Fibroblast of gingiva (primary cell): ENCODE measurements at places on chromosomes 1 and 21.

DNA sequence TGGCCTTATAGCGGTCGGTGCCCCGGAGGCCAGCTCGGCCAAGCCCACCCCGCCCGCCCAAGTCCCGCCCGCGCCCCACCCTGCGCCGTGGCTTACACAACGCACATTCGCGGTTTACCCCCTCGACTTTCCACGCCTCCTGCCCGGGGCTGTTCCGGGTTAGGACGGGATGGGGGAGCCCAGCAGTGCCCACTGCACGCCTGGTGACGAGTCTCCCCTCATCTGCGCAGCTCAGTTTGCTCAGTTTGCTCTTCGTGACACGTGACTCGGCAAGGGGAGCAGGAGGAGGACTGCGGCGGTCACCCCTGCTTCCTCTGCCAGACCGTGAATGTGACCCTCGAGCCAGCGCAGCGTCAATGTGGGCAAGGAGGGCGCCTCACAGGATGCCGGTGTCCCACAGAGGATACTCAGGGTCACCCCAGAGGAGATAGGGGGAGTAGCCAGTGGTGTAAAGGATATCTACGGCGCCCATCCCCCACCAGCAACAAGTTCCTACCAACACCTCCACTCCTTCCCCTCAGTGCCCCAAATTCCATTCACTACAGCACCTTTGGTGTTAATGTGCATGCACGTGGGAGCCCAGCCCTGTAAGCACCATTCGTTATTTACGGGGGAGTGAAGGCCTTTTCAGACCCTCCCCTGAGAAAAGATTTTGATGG, 350 bp upstream of the S100A6 start:
- DNase-seq = peak; percentile 94

DNA sequence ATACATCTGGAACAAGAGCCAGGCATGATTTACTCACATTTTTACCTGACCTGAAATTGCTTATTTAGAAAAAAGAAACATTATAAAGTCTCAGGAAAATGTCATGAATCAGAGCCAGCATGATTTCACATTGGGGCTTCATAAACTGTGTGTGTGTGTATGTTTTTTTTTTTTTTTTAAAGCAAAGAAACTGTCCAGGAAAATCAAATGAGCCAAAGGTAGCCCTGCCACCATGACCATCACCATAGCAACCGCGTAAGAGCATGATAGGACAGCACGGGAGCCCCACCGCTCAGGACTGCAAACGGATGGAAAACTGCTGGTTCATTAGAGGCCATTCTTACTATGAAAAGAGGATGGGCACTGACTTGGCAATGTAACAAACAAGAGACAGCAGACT, 139.2 kb downstream of the NTMT2 start:
- no peak for DNase-seq

GRCh38 chr1:180881806-180882509, 30.7 kb upstream of the KIAA1614 start:
- peak; percentile 54 for DNase-seq

- DNase-seq = peak; percentile 52
These were observed 577 bp downstream of the IKBKE start for GRCh38 chr1:206470692-206471414.

DNA sequence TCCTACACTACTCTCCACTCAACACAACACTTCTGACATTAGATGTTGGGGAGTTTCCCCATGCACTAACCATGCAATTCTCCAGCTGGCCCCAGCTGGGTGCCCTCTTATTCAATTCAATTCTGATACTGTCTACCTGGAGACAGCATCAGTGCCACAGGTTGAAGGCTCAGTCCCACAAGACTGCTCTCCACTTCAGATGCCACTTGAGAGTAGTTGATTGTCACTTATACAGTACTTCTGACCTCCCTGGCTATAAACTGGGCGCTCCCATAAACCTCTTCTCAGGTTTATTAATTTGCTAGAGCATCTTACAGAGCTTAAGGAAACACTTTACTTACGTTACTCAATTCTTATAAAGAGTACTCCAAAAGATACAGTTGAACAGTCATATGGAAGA, 442.3 kb downstream of the LRRIQ3 start:
- DNase-seq = no peak

- no peak for DNase-seq
These were observed 228.5 kb upstream of the JUN start for GRCh38 chr1:59012378-59012777.

GRCh38 chr1:184160236-184160635, 108.7 kb downstream of the TSEN15 start:
- DNase-seq = no peak

GRCh38 chr1:183983371-183984105, 54.0 kb downstream of the COLGALT2 start:
- peak; percentile 15 for DNase-seq

- peak; percentile 16 for DNase-seq
These were observed 108.0 kb downstream of the LBR start for GRCh38 chr1:225319871-225320270.

DNA sequence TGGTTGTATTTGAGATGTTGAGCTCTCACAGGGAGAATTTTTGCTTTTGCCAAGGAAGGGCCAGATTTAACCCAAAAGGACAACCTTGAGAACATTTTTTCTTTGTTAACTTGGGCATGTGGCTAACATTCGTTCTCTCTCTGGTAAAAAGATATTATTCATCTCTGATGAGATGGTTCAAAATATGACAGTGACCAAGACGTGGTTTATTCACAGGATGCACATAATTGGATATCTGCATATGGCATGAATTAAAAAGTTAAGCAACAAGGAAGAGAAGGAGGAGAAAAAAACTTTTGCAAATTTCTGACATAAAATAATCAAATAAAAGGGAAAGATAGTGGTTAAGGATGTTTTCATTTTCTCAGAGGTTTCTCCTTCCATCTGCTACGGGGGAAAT, 43.1 kb upstream of the BCL10 start:
- DNase-seq = peak; percentile 83

DNA sequence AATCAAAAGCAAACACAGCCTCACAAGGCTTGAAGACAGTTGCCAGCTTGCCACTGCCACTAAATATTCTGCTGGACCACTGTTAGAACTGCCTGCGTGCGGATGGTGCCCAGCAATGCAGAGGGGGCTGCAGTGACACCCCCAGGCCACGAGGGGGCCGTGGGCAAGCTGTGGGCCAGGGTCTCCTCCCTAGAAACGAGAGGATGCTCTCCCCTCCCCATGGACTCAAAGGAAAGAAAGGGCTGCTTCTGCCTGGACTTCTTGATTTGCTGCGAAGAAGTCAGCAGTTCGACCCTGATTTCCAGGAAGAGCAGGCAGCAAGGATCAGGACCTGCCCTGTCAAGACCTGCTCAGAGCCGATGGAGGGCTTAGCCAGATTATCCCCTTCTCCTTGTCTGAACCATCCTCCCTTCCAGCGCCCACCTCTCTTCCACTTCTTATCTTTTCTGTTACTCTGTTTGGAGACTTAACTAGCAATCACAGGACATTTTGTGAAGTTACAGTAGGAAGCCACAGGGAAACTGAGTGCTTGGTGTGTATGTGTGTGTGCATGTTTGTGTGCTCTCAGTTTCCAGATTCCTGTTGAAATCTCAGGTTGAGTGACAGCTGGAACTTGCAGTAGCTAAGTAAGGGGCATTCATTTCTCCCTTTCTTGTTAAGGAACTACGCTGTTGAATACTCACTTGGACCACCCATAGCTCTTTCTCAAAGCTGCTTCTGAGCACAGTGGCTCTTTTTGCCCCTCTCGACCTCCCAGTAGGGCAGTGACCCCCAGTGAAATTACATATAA, 2.7 kb downstream of the MAN1C1 start:
- DNase-seq = peak; percentile 26

DNA sequence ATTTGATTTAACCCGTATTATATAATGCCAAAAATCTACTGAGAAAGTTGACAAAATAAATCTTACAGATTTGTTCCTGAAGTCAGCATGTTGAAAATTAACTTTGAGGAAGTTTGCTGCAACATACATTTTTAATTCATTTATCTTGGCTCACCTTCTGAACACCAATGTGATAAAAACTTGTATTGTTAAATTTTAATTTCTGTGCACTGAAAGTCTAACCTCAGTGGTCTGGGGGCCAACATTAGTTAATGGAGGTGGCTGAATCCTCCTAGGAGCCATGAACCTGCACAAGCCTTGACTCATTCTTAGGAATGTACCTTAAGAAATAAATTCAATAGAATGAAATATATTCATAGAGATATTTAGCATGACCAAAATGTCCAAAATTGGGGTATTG, 95.3 kb downstream of the ADSS2 start:
- no peak for DNase-seq

DNA sequence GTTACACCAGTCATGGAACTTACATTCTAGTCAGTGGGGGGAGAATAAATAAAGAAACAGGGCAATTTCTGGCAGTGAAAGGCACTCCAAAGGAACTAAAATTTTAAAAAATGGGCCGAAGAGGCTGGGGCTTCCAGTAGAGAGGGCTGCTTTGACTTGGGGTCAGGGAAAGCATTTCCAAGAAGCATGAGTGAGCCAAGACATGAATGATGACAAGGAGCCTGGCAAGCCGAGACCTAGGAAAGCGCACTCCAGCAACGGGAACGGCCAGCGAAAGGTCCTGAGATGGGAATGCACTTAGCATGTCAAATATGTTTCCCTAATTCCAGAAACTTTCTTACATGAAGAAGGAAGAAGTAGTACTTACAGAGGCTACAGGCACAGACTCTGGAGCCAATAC, 95.4 kb upstream of the NGF start:
- no peak for DNase-seq

GRCh38 chr1:112698366-112699310, 8.3 kb downstream of the RHOC start:
- DNase-seq = no peak

DNA sequence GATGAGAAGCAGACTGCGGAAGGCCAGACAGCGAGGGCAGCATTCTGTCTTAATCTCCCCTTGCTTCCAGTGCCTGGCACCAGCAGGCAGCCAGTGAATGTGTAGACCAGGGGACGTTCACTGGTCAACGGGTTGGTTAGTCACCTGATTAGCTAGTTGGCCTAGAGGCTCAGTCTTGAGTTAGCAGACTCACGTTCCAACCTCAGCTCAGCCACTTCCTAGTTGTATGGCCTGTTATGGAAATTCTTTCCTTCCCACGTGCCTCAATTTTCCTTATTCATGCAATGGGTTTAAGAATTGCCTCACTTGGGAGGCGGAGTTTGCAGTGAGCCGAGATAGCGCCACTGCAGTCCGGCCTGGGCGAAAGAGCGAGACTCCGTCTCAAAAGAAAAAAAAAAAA, 249.6 kb upstream of the TMEM51 start:
- no peak for DNase-seq

DNA sequence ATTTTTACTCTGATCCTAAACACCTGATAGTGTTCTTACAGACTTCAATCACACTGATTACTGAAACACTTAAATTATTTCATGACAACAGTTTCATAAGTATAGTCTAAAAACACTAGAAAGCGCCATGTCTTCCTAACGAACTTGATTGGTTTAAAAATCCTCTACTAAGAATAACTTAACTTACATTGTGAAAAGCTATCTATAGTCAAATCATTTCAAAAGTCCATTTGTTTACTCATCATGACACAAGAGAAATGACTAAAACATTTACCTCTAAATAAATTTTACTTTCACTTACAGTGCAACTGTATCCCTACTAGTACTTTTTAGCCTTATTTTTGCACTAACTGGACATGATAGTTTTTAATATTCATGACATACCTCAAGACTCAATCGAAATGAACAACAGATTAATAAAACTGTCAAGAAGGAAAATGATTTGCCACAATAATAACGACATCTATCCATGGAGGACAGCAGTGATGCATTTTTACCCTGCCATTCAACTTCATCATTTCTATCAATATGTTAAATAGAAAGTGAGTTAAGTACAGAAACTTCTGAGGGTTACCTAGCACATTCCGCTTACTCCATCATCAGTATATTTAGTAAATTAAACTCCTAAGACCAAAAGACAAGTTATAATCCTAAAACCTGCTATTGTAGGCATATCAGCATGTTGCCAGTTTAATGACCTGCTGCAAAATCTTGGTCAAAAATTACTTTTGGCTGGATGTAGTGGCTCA, 38.4 kb downstream of the AHCTF1 start:
- no peak for DNase-seq

DNA sequence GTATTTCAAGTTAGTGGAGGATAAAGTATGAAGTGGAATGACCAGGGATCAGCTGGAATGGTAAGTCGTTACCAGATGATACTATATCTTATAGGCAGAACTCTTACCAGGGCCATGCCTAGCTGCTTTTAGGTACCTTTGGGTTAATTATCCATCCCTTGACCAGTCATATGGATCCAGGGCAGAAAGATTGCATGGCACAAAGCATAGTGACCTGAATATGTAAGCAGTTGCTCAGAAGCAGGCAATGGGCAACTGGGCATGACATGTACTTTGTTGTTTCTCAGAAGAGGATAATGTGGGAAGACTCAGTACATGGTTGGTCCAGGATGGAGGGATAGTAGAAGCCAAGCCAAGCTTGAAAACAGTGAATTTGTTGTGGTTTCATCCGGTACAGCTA, 87.2 kb downstream of the CLEC20A start:
- no peak for DNase-seq

- no peak for DNase-seq
These were observed 286.9 kb downstream of the KIF26B start for GRCh38 chr1:245441689-245442088.

DNA sequence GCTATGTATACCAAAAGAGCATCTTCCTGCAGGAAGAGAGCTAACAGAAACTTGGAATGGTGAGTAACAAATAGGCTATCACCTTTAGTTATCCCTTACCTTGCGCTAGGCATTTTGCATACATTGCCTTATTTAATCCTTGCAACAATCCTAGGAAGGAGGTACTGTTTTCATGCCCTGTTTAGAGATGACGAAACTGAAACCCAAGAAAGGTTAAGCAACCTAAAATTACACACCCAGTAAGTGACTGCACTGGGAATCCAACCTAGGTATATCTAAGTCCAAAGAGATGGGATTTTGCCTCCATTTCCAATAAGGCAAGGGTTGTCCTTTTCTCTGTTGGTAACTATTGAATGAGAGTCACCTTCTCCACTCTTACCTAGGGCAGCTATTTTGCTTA, 144.5 kb downstream of the TM2D1 start:
- no peak for DNase-seq

GRCh38 chr1:109613361-109614147, 5.9 kb downstream of the GNAT2 start:
- DNase-seq = no peak

DNA sequence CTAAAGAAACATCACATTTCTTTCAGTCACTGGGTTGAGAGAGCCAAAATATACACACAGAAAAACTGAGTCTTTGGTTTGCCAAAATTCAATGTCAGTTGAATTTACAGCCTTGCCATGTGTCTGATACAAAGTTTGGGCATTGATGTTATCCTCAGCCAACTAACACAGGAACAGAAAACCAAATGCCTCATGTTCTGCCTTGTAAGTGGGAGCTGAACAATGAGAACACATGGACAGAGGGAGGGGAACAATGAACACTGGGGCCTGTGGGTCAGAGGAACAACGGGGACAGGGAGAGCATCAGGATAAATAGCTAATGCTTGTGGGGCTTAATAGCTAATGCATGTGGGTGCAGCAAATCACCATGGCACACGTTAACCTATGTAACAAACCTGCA, 39.6 kb upstream of the C21orf91 start:
- DNase-seq = no peak
